Activated gamma-delta T cell treated with anti-CD3 and anti-CD28 coated beads, Interleukin-2, amount 50 U/mL, for 16 hours (primary cell): ENCODE measurements at places on chromosomes 3 and 15.

DNA sequence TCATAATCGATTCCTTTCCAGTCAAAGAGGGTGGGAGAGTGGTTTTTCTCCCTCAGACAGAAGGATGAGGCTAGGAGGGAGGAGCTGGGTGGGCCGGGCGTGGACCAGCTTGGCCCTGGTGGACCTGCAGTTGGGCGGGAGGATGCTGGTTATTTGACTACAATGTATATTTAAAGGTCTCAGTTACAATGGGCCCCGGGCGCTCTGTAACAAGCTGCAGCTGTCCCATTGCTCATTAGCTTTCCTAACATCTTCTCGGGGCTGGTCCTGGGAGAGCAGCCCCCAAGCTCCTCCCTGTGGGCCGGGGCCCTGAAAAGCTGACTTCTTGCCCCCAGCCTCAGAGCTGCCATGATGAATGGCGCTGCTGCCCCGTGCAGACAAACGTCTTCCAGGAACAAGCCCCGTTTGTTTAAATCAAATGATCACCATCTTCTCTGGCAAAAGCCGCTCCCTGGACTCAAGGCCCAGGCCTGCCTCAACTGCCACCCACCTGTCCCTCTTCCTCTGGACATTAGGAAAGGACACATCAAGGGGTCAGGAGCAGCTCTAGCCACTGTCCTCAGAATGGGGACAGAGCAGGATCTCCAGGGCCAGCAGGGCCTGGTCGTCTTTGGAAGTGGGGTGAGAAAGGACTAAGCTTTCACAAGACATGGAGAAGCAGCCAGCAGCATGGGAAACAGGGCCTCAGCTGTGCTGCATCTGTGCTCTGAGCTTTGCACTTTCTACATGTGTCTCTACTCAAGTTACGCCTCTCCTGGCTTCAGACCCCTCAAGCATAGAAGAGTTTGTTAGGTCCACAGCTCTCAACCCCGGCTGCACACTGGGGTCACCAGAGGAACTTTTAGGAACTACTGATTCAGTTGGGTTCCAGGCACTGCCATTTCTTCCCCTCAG, 38.6 kb downstream of the MAGEF1 start:
- DNase-seq: no peak

DNA sequence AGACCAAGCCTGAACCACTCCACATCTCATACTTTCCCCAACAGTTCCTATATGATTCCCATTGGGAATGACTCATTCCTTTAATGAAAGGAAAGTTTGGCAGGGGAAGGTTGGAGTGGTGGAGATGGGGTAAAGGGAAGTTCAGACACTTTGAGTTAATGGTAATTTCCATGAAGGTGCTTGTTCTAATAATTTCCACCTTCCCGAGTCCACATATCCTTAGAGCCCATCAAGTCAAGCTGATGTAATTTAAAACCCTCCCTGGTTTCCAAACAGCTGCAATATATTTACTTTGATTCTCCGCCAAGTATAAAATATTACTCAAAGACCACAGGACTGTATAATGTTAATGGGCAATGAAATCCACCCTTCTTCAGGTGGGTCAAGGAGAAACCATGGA, 95.0 kb upstream of the GALNT15 start:
- no peak for DNase-seq

GRCh38 chr3:101513419-101513986, 491 bp upstream of the SENP7 start:
- no peak for DNase-seq

DNA sequence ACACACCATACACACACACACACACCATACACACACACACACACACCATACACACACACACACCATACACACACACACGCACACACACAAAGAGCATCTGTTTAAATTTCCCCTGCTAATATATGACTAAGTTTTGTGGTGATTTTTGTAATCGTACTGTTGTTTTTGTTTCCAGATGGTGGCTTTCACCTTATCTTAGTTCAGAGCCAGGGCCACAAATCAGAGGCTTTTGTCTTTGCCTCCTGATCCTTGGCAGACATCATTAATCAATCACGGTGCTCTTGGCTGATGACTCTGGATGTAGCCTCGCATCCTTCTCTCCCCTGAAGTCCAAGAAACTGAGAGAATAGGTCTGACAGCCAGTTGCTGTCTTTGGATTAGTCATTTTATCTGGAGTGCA, 52.1 kb downstream of the EDEM1 start:
- no peak for DNase-seq

- DNase-seq: no peak
Measured at GRCh38 chr3:102480139-102480538, 45.3 kb downstream of the ZPLD1 start.

- no peak for DNase-seq
Measured at GRCh38 chr15:69973102-69973714, 124.5 kb downstream of the TLE3 start.

DNA sequence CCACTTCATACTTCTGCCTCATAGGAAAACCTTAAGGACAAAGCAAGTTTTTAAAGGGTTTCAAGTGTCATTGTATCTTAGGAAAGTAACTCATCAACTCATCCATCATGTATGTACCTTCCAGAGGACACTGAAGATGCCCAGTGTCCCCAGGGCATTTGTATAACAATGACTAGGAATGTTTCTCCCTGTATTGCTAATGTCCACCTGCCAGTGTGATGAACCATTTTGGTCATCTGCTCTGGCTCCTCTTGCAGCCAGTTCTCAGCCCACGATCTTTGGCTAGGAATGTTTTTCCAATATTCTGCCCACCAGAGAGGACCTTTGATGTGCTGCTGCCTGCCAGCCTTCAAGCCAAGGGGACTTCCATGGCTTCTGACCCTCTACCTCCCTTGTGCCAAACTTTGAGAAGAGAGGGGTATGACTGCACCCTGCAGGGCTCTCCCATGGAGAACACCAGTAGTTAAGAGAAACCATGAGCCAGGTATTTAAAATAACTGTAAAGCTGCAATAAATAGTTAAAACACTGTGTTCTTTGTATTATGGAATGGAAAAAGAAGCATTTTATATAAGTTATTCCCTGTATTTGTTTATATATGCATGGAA, 11.4 kb downstream of the LMOD3 start:
- DNase-seq: no peak

GRCh38 chr3:103906808-103907207, 1459.9 kb upstream of the ALCAM start:
- DNase-seq: no peak

DNA sequence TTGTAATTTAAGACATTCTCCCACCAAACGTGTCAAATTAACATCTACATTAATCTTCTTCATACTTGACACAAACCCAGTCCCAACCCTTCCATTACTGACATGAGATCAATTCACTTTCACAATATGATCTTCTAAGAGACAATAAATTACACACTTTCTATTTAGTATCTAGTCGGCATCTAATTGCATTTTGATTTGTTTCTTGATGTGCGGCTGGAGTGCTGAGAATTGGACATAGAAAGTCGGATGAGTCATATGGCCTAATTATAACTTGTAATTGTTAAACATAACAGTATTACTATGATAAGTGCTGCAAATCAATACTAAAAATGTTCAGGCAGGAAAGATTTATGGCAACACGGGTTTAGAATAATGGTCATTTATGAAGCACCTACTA, 78.4 kb upstream of the RORA start:
- no peak for DNase-seq

DNA sequence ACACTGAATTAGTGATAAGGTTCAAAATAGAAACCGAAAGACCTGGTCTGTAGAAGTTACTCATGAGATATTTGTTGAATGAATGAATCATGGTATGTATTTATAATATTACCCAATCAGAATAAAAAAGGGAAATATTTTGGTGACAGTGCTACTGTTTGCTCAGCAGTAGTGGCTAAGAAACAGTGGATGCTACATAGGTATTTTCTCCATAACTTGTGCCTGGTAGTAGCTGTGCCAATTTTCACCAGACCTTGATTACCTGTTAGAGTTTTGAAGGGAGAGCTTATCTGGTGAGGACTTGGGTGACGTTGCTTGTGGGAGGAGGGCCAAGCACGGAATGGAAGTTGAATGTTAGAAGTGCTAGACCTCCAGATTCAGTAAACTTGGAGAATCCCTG, 14.3 kb downstream of the LIMD1 start:
- DNase-seq: no peak

DNA sequence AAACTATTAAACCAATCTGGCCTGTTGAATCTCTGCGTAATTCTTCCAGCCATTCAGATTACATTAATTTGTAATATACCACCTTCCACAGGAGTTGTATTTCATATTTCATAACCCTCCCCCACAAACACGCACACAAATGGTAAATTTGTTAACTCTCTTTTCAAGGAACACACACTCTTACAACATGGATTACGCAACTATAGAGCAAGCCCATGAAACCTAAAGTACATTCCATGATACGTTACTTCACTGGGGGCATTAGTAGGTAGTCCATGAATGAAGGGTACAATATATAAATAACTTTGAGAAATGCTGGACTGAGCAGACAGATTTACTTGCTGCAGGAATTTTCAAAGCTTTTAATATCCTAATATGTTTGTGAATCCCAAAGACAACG, 65.0 kb downstream of the TRIM69 start:
- DNase-seq: no peak

GRCh38 chr15:88177451-88177850, 79.1 kb downstream of the NTRK3 start:
- DNase-seq: no peak

DNA sequence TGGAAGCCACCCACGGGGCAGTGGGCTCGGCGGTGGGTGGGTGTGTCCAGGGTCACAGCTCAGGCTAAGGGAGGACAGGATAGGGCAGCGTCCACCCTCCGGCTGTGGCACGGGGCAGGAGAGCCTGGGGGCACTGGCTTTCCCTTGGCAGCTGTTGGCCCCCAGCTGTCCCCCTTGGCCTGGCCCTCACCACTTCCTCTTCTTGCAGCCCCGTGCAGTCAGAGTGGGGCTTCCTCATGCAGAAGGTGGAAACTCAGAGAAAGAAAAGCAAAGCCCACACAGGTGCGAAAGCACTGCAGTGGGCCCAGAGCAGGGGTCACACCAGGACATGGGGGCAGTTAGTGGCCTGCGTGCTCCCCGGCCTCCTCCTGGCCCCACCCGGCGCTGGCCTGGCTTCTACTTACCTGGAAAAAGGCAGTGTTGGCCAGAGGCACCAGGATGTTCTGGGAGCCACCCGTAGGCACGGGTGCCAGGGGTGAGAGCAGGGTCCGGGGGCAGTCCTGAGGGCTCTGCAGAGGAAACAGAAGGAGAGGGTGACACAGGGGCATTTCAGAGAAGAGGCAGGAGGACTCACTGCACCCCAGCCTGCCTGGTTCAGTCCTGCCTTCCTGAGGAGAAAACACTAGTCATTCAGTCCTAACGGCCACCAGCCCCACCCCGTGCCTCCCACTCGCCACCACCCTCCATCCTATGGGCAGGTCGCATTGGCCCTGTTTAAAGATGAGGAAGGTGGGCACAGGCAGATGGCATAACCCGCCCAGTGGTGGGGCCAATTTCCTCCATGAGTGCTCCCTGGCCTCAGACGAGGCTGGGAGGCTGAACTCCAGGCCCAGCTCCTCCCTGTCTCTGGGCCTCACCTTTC, 28.3 kb downstream of the PLXND1 start:
- no peak for DNase-seq

DNA sequence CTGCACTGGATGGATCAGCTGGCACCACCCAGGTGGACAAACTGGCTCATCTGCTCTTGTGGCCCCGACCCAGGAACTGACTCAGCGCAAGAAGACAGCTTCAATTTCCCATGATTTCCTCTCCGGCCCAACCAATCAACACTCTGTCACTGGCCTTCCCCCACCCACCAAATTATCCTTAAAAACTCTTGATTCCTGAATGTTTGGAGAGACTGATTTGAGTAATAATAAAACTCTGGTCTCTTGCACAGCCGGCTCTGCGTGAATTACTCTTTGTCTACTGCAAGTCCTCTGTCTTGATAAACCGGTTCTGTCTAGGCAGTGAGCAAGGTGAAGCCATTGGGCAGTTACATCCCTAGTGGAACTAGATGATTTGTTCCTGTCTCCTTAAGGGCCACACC, 16.1 kb downstream of the BDH1 start:
- DNase-seq: no peak

GRCh38 chr15:78084449-78084750, 6.9 kb upstream of the TBC1D2B start:
- DNase-seq: no peak
